Activated CD4-positive, CD25-positive, alpha-beta regulatory T cell treated with anti-CD3 and anti-CD28 coated beads, Interleukin-2, amount 50 U/mL, for 24 hours (primary cell): ENCODE measurements at places on chromosomes 7 and 10.
A peak's percentile ranks its signal among the peaks of the same experiment; 100 is the strongest.

GRCh38 chr7:100483722-100484672, at the start of gene NYAP1:
Gene NYAP1 (plus strand): TSS chr7:100483927. CDS start chr7:100485312, 1,385 bp downstream.
- peak; percentile 21 for ATAC-seq

GRCh38 chr10:79980711-79981110, 31.8 kb upstream of the SFTPD start:
- ATAC-seq = no peak

GRCh38 chr10:79392506-79393176, 45.4 kb downstream of the PPIF start:
- ATAC-seq = no peak

DNA sequence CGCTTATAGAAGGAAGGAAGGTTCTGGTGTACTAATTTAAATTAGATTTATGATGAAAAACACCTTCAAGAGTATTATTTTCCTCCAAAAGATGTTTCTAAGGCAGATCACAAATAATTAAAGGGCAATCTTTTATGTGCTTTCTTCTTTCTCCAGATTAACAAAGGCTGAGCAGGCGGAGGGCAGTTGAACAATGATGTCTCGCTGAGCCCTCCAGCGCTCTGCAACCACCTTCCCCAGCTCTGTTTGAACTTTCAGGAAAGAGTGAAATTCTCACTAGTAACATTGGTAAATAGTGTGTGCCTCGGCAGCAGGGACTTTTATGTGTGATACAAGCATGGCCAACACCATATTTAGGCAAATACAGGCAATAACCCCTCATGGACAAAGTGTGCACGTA, 379.1 kb upstream of the MKI67 start:
- no peak for ATAC-seq

DNA sequence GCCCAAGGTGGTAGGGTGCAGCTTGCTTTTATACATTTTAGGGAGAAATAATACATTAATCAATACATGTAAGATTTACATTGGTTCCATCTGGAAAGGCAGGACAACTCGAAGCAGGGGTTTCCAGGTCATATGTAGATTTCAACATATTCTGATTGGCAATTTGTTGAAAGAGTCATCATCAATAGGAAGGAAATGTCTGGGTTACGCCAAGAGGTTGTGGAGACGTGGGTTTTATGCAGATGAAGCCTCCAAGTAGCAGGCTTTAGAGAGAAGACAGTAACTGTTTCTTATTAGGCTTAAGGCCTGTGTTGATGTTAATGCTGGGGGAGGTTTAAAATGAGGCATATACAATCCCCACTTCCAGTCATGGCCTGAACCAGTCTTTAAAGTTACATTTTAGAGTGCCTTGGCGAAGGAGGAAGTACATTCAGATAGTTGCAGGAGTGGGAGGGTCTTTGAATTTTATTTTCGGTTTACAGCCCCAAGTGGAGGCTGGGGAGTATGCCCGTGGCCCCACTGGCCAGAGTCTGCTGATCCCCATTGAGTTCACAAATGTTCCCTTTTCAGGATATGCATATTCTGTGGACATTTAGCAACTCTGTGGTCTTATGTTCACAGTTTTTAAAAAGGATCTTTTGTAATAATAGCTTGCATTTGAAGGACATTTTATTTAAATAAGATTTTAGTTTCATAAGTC, 166.0 kb upstream of the GDF10 start:
- ATAC-seq = no peak

DNA sequence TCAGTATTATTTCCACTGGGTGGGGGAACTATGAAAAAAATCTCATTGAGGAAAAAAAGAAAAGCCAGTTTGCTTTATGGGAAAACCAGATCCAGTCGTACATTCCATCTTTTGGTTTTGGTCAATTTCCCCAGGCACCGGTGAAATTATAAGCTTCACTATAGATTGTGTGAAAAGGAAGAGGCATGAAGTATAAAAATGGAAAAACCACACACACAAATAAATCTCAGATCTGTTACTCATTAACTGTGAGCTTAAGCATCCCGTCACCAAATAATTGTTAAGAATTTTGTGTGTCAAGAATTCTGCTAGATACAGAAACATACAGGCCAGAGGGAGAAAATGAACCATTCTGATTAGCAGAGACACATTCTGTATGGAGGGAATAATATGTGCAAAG, 405.5 kb upstream of the CELF2 start:
- ATAC-seq = no peak

- no peak for ATAC-seq
Measured at GRCh38 chr7:136677471-136678365, 190.7 kb upstream of the CHRM2 start.

- ATAC-seq = no peak
Measured at GRCh38 chr7:48426966-48427555, 255.8 kb downstream of the ABCA13 start.

GRCh38 chr10:114876169-114876568, 54.6 kb downstream of the FHIP2A start:
- no peak for ATAC-seq

- no peak for ATAC-seq
Measured at GRCh38 chr7:138565451-138566114, 105.5 kb downstream of the TRIM24 start.

GRCh38 chr7:28390426-28390825, 21.9 kb upstream of the CREB5 start:
- no peak for ATAC-seq

GRCh38 chr10:60908031-60908430, 36.0 kb downstream of the RHOBTB1 start:
- no peak for ATAC-seq

DNA sequence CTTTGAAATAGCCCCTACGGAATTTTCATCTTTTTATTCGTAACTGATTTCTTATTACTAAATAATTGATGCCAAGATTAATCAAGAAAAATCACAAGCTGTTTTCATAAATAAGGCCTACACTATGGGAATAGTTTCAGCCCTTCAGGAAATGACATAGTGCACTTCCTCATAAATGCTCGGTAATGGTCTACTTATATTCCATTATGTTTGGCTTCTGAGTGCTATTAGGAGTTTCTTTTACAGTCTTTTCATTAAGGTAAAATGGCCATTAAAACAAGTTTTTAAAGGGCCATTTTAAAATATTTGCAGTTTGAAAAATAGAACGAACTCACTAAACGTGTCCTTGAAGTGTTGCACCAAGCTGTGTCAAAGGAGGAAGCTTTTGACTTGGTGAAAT, 174.5 kb downstream of the DNAH11 start:
- ATAC-seq = no peak

DNA sequence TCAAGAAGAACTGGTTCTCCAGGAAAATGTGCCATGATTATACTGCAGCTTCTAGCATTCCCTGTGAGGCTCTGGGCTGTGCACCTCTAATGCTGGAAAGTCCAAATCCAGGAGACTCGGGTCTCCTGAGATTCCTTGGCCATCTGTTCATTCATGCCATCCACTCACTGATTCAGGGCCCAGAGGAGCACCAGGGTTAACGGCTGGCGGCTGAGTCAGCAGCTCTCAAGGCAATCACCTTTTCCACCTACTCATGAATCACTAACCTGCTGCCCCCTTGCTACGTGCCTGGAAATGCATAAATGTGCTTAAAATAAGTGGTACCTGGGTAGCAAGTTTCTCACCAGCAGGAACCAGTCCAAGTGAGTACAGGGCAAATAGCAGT, 132.7 kb downstream of the KCNMA1 start:
- no peak for ATAC-seq

DNA sequence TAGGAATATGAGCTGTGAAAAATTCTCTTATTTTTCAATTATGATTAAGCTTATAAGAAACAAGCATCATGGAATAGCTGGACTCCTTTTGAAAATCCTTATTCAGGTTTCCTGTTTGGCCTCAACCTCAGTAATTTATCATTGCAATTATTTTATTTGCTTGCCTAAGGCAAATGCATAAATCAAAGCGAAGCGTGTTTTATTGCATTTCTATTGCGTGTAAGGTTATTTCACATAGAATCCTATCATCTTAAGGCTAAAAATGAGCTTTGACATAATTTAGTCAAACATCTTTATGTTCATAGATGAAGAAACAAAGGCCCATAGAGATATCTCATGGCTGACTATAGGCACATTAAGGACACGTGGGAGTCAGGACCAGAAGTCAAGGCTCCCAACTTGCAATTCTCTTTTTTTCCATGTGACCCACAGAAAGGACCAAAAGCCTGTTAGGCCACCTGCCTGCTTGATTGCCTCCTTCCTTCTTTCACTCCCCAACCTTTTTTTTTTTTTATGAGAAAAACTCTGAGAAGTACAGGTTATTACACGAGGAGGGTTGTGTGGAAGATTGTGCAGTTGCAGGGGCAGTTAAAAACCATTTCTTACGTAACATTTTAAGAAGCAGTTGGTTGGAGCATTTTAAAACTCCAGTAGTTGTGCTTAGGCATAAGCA, 261.0 kb downstream of the HDAC9 start:
- no peak for ATAC-seq

DNA sequence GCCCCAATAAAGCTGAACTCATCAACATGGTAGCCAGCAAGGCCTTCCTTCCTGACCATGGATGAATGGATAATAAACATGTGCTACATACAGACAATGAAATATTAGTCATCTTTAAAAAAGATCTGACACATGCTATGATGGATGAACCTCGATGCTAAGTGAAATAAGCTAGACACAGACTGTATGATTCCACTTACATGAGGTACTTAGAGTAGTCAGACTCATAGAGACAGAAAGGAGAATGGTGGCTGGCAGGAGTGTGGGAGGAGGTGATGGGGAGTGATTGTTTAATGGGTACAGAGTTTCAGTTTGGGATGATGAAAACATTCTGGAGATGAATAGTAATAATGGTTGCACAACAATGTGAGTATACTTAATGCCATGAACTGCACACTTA, 114.1 kb upstream of the SORCS3 start:
- no peak for ATAC-seq

DNA sequence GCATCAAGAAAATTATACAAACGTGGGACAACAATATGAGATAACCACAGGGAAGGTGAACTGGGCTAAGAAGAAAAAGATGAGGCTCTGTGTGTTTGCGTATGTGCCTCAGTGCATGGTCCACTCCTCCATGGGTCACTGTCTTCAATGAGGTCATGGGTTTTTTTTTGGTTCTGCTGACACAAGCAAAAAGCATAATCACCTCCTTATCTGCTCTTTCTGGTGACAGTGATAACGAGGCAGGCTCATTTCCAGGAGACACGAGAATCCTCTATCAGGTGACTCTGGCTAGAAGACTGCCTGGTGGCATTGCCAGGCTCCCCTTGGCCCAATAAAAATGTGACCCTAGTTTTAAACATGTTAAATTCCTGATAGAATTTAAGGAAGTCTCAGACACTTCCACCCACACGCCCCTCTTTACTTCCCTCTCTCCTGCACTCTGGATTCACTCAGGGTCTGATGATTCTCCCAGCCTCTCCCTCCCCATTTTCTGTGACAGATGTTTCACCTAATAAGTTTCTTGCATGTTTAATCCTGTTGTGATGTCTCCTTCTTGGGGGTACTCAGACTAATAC, 35.3 kb upstream of the CDCA7L start:
- no peak for ATAC-seq

- no peak for ATAC-seq
Measured at GRCh38 chr10:72316748-72317435, 37.8 kb downstream of the DNAJB12 start.

DNA sequence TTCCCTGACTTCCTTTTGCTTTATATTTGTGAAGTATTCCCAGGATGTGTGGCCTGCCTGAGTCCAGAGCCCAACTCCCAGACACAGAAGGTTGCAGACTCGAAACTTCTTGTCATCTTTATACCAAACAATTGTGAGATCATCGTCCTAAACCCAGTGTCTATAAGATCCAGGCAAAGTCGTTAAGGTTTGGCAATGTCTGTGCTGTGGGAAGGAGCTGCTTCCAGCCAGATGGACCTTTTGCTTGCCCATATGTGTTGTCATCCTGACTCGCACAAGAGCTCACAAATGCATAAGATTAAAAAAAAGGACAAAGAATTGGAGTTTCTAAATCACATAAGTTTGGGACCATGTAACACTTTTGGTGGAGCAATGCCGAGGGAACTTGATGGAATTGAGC, 37.0 kb downstream of the WNT2 start:
- no peak for ATAC-seq

DNA sequence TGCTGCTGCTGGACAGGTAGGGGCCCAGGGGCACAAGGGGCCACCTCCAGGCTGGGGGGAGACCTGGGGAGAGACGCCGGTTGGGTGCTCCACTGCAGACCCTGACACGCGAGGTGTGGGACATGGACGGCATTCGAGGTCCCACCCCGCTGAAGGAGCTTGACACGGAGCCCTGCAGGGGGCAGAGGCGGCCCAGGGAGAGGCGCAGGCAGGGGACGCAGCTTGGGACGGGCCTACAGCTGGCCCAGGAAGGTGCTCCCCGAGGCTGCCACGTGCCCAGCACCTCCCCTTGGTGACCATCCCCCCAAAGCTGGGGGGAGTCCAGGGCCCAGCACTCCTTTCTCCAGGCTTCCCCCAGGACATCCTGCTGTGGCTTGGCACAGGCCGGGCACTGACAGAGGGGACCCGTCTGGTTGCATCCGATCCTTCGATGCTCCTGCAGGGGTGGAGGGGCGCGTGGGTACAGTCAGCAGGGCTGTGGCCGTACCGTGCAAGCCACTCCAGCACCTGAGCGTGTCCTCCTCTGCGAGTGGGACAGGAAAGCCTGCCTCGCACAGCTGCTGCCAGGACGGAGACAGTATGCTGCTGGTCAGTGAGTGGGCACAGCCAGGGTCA, 174.4 kb downstream of the ELFN1 start:
- ATAC-seq = no peak

- ATAC-seq = no peak
Measured at GRCh38 chr10:69847458-69847857, 45.8 kb downstream of the COL13A1 start.

DNA sequence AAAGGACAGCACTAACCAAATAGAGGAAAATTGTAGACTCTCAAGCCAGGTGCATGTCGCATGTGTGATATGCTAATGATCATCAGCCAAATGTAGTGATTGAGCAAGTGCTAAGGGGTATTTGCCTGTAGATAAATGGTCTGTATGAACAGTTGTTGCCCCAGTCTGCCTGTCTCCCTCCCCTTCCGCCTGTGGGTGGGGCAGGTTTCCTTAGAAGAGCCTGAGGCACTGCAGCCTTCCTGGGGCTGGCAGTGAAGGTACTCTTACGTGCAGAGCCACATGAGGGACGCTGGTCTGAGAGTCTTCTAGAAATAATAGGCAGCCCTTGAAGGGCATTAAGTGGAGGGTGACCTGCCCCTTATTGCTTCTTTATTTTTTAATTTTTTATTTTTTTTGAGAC, 152.1 kb downstream of the SNX10 start:
- ATAC-seq = no peak

DNA sequence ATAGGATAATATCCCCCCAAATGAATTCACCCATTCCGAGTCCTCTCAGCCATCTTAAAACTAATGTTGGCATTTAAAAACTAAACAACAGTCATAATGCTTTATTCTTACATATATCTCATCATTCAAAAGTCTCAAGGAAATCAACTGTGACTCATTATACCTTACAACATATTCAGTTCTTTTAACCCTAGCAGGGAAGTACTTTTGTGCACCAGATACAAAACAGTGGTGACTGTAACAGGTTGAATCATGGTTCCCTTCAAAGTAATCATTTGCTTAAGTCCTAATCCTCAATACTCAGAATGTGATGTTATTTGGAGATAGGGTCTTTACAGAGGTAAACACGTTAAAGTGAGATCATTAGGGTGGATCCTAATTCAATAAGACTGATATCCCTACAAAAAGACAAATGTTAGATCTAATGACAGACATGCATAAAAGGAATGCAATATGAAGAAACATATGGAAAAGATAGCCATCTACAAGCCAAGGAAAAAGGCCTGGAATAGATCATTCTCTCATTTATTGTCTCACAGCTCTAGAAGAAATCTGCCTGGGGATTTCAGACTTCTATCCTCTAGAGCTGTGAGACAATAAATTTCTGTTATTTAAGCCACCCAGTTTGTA, 42.3 kb downstream of the RELN start:
- ATAC-seq = no peak
